ENCODE measurements at places on chromosomes 16 and 17.

- DNase-seq, result no peak
Measured at GRCh38 chr17:31918701-31919128, 17.2 kb upstream of the UTP6 start.

- DNase-seq, result no peak
Measured at GRCh38 chr16:87126403-87127025, 190.7 kb downstream of the C16orf95 start.

- no peak for DNase-seq
Measured at GRCh38 chr16:16833165-16833564, 454.2 kb downstream of the NPIPA7 start.

GRCh38 chr16:69283851-69284250 lies 27.3 kb upstream of the VPS4A start:
- peak; percentile 27 for DNase-seq

- DNase-seq, result no peak
Measured at GRCh38 chr16:64513871-64514270, 608.0 kb downstream of the CDH11 start.

GRCh38 chr16:23132775-23133463 lies 16.3 kb downstream of the USP31 start:
- DNase-seq, result no peak

- DNase-seq, result no peak
Measured at GRCh38 chr16:11183951-11184350, 72.1 kb downstream of the SOCS1 start.

- peak; percentile 60 for DNase-seq
Measured at GRCh38 chr17:76726776-76727718, at the start of gene METTL23. Gene METTL23 (plus strand): TSS chr17:76726839. CDS start chr17:76729711, 2,872 bp downstream.

DNA sequence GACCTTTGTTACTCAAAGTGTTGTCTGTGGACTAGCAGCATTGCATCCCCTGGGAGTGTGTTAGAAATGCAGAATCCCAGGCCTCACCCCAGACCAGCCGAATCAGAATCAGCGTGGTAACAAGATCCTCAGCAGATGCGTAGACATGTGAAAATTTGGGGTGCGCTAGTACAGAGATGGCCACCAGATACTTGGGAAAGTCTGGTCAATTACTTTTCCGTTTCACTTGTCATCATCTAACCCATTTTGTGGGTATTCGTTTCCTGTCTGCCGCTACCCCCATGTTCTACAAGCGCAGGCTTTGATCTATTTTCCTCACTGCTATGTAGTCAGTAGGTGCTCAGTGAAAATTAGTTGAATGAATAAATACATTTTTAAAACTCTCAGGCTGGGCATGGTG lies 33.1 kb upstream of the HERPUD1 start:
- no peak for DNase-seq

- no peak for DNase-seq
Measured at GRCh38 chr16:31877876-31878642, 4.5 kb downstream of the ZNF267 start.

- DNase-seq, result no peak
Measured at GRCh38 chr16:58462997-58463941, 36.7 kb upstream of the NDRG4 start.

GRCh38 chr16:78761427-78761826 lies 662.0 kb downstream of the WWOX start:
- no peak for DNase-seq

- DNase-seq, result no peak
Measured at GRCh38 chr16:13631916-13632315, 288.0 kb upstream of the ERCC4 start.

- no peak for DNase-seq
Measured at GRCh38 chr17:35467824-35468223, 19.3 kb upstream of the SLFN13 start.

DNA sequence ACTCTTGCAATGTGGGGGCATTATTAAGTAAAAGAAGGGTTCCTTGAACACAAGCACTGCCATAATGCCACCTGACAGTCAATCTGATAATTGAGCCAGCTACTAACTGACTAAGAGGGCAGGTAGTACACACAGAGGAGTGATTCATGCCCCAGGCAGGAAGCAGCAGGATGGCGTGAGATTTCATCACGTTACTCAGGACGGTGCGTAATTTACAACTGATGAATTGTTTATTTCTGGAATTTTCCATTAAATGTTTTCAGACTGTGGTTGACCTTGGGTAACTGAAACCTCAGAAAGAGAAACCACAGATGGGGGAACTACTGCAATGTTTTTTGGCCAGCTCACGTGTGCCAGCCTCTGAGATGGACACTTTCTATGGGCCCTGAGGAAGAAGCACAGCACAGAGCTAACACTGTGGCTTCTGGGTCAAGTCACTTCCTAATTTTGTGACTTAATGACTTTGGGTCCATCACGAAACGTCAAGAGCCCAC lies 46.7 kb downstream of the C17orf67 start:
- DNase-seq, result no peak

- DNase-seq, result peak; percentile 51
Measured at GRCh38 chr17:64778240-64779097, 116.4 kb upstream of the SMURF2 start.

DNA sequence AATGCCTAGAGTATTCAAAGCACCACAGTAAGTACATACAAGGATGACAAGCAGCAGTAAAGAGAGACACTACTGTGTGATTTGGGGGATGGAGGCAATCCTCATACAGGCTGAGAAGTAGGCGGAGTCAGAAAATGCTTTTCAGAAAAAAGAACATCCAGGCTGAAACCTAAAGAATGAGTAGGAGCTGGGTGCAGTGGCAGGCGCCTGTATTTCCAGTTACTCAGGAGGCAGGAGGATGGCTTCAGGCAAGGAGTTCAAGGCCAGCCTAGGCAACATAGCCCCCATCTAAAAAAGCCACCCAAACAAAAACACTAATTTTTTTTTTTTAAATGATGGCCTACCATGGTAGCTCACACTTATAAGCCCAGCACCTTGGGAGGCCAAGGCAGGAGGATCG lies 10.3 kb downstream of the KANSL1 start:
- no peak for DNase-seq

GRCh38 chr17:57953219-57953618 lies 2.0 kb downstream of the CUEDC1 start:
- peak; percentile 49 for DNase-seq

DNA sequence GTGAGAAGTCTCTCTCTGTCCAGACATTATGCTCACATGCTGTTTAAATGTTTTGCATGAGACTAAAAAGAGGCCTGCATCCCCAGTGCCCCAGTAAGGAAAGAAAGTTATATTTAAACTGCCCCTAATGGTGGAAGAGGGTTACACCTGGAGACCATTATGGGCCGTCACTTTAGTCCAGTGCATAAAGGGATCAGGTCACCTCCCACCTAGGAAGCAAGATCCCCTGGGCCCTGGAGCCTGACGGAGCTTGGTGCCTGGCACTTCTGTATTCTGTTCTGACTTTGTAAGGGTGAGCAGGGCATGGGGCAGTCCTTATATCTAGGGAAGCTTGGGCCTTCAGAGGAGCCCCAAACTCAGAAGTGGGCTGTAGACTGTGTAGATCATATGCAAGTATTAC lies 67.9 kb downstream of the CPPED1 start:
- DNase-seq, result no peak

DNA sequence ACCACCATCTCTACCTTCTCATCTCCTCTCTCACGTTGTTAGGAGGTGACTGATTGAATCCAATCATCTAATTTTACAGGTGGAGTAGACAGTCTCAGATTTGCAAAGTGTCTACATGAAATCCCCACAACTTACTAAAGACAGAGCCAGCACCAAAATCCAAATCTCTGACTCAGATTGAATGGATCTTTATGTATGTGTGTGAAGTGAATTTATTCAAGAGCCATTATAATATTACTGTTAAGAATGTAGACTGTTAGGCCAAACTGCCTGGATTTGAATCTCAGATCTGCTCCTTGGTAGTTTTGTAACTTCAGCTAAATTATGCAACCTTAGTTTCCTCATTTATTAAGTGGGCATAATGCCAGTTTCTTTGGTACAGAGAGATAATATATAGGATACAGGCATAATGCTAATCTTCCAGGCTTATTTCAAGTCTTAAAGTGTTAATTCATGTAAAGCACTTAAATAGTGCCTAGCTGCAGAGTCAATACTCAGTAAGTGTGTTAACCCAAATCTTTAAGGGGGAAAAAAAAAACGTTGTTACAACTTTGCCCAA lies 12.7 kb downstream of the CNEP1R1 start:
- DNase-seq, result no peak

DNA sequence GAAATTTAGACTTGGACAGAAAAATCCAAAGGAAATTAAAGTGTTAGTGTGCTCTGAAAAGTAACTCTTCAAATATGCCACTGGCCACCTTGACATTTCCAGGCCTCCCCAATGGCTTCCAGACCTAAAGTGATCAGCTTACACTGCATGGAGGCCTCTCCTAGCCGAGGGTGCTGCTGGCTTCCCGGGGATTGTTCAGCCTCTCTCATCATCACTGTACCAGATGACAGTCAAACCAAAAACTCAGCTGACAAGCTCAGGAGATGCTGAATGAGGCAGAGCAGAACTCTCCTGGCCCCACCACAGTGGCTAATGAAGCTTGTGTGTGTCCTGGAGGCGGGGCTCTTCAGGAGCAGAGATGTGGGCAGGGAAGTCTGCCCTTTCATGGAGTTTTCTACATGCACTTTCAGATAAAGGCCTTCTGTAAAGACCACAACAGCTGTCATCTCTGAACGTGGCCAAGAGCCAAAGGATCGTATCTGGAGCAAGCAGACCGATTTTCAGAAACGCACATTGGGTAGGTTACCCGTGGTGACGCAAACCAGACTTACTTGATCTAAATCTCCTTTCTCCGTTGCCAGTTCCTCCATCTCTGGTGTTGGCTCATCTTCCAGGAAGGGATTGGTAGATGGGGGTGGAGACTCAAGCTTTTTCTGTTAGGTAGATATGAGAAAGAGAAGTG lies 113.3 kb downstream of the VPS53 start:
- DNase-seq, result no peak

DNA sequence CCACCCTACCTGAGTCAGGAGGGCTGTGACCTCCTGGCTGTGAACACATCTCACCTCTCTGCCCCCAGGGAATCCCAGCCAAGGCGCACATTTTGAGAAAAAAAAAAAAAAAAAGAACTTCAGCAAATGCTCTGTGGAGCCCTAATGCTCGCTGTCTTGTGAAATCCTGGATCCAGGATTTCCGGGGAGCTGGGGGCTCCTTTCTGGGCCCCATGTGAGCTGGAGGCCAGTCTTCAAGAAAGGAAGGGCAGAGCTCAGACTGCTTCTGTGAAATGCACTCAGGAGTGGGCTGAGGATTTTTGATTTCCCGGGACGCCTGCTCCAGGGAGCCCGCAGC lies 36.0 kb upstream of the EMP2 start:
- DNase-seq, result no peak

- no peak for DNase-seq
Measured at GRCh38 chr17:60134396-60135150, 15.2 kb upstream of the CA4 start.

- no peak for DNase-seq
Measured at GRCh38 chr17:77854083-77854758, 104.3 kb upstream of the TNRC6C start.

- no peak for DNase-seq
Measured at GRCh38 chr17:57858838-57859237, 9.0 kb upstream of the MRPS23 start.

- DNase-seq, result no peak
Measured at GRCh38 chr16:62752854-62753253, 716.6 kb upstream of the CDH8 start.

- no peak for DNase-seq
Measured at GRCh38 chr16:89905511-89906139, 13.0 kb upstream of the MC1R start.

DNA sequence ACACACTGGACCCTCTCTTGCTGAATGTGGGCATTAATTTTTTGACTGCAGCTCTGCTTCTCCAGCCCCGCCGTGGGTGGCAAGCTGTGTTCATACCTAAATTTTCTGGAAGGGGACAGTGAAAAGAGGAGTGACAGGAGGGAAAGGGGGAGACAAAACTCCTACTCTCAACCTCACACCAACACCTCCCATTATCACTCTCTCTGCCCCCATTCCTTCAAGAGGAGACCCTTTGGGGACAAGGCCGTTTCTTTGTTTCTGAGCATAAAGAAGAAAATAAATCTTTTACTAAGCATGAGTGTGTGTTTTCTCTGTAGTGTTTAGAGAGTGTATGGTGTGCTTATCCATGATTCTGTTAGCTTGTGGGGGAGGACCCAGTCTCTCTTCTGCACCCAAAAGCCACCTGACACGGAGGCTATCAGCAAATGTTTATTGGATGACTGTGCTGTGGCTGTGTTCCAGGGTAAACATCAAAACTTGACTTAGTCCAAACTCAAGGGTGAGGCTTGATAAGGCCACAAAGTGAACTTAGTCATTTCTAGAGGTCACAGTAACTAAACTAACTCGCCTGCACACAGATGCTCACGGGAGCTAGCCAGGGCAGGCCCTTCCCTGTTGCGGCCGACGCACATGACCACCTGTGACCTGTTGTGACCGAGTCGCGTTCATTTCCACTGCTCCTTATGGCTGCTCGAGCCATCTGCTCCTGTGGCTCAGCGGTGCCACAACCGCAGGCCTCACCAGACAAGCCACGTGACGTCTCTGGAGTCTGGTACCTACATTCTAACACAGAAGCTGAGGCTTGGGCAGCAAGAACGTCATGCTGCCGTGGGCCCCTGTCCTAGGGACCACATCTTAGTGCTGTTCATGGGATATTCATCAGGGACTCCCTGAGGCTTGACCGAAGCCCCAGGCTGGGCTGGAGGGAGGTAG lies 9.8 kb upstream of the MED11 start:
- peak; percentile 62 for DNase-seq

DNA sequence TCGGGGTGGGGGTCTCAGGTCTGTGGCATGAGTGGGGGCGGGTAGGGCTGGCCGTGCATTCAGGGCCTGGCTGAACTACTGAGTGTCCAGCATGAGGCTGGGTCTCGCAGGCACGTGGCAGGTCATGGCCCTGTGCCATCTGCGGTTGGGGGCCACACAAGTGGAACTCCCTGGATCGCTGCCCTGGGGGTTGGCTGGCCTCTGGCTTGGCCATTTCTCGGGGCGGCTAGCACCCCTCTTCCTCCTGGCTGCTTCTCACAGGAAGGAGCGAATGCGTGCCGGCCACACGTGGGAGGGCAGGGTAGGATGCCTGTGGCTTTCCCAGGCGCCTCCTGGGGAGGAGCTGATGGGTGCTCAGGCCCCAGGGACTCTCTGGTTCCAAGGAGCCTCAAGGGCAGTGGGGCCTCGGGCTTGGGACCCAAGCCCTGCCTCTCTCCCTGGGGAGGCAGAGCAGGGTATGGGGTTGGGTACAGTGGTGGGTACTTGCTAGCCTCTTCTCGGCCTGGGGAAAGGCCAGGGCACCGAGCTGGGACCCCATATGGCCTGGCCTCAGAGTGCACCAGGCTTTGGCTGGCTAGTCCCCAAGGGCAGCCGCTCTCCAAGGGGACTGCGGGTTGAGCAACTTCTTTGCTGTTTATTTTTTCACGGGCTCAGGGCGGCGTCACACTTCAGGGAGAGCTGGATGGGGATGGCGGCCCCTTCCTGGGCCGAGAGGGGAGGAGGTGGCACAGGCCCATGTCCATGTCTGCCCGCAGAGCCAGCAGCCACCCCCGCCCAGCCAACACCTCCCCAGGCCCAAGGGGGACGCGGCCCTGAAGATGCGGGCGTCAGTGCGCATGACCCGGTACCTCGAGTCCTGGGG lies 37.5 kb downstream of the ADCY7 start:
- DNase-seq, result peak; percentile 33

GRCh38 chr17:46874906-46875305 lies 23.5 kb downstream of the WNT9B start:
- DNase-seq, result no peak

- no peak for DNase-seq
Measured at GRCh38 chr16:70730031-70730430, 44.2 kb upstream of the MTSS2 start.
